ENCODE measurements at places on chromosomes 2 and 18. TPM values are rescaled to one million over a fixed set of nuclear protein-coding genes. Genes with fewer than 3 reads are reported as not detected.
A peak's percentile ranks its signal among the peaks of the same experiment; 100 is the strongest.

GRCh38 chr18:61554117-61554776, 221.0 kb downstream of the CDH20 start:
- no peak for DNase-seq

DNA sequence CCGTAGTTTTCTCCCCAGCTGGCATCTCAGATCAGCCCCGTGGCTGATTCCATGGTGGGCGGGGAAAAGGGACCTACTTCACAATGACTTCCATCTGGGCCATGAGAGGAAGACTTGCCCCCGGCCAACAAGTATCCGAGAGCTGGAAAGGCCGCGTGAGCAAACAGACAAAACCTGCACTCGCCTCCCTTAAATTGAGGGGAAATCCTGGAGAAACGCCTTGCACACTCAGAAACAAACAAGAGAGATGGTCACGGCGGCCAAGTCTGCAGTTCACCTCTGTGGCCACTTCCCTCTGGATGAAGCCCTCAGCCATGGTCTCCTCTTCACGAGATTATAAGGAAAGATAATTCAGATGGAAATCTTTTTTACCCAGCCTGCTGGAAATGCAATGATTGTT, 39.4 kb upstream of the TPO start:
- no peak for DNase-seq

DNA sequence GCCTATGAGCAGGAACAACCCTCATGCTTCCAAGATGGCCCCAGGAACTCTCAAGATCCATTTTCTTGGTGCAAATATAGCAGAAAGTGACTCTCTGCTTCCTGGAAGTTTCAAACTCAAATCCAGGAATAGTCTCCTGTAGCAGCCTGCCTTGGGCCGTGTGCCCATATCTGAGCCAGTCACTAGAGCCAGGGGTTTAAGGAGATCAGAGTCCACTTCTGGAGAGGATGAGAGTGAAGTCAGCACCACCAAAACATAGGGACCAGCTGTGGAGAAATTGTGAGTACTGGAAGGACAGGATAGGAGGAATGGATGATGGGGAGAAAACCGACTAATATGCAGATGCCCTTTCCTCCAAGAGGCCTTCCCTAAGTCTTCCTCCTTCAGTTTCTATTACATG, 33.2 kb downstream of the PSD4 start:
- no peak for DNase-seq

Gene ASB18
- 0.06 TPM for polyA plus RNA-seq

DNA sequence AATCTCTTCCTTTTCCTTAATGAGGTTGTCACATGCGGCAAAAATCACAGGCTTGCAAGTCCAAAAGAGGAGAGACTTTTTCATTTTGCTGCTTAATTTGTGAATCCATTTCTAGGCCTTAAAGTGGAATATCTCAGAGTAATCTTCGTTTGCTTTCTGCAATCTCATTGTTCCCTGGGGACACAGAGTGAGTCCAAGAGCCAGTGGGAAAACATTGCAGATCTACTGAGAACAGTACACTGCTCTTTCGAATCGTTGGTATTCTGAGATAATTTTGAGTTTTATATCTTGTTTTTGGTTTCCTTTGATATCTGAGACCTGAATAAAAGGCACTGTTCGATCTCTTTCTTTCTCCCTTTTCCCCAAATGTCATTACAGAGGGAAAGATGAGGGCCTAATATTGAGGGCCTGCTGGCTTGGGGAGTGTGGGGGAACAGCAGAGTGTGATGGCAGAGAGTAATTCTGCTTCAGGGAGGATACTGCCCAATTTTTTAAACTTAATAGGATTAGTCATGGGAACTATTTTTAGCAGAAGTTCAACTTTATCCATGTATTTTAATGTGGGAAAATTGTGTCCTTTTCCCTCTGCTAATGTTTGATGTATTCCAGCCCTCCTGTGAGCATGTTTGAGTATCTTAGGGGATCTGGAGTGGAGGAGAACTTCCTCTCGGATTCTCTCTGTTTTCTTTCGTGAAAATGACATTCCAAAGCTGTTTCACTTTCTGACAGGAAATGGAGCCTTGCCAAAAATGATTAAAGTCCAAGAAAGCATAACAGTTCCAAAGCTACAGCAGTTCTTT, 418.2 kb upstream of the ZEB2 start:
- peak; percentile 68 for DNase-seq

DNA sequence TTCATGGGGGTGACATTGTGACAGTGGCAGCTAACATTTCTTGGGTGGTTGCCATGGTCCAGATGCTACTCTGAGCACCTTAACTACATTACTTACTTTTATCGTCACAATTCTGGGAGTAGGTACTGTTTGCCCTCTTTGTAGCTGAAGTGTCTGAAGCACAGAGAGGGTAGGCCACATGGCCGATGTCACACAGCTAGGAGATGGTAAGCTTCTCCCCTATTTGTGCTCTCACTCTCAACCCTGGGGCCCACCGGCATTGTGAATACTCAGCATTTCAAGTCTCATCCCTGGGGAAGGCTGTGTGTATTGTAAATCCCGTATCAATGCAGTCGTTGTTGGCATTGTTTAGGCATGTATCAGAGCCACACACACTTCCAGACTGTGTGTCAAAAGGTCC, 136.6 kb downstream of the ACOXL start:
- no peak for DNase-seq

DNA sequence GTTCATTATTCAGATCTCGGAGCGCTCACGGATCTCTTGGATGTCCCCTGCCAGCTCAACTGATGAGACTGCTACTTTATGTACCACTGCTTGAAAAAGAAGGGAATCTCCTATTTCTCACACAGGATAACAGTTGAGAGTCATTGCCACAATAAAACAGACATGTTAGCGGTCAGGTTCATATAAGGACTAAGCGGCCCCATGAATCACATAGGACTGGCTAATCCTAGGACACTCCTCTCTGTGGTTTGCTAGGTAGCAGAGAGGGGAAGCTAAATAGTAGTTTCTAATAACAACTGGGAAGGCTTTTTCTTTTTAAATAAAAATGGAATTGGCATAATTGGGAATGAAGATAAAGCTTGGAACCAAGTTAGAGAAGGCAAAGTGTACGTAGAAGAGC, 15.9 kb upstream of the TGFA start:
- no peak for DNase-seq

DNA sequence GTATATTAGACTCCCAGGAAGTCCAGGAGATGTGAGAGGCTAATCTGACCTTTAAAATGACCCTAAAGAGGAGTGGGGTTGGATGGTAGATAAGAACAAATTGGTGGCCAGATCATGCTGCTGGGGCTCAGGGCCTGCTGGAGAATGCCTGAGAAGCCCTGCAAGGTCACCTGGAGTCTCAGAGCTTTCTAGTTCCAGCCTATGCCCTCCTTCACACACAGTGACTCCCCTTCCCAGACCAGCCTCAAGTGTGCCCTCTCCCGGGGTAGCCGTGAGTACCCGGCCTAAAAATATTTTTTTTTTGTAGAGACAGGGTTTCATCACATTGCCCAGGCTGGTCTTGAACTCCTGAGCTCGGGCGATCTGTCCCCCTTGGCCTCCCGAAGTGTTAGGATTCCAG, 44.2 kb upstream of the FZD5 start:
- DNase-seq, result no peak

Gene EFEMP1
- 88.6 TPM for polyA plus RNA-seq

DNA sequence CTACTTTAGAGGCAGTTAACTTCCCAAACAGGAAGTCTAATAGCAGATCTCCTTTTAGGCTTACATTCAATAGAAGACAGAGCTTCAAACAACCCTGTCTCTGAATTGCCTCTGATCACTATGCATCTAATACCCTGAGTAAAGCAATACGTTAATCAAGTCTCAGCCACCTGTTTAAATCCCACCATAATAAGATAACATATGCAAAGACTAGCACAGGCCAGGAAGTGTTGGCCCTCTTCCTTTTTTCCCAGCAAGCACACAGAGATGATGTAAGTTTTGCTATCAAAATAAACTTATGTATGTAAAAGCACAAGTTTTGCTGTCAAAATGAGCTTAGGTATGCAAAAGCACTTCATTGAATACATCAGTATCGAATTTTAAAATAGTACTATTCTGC, 385.5 kb downstream of the RND3 start:
- DNase-seq, result no peak

DNA sequence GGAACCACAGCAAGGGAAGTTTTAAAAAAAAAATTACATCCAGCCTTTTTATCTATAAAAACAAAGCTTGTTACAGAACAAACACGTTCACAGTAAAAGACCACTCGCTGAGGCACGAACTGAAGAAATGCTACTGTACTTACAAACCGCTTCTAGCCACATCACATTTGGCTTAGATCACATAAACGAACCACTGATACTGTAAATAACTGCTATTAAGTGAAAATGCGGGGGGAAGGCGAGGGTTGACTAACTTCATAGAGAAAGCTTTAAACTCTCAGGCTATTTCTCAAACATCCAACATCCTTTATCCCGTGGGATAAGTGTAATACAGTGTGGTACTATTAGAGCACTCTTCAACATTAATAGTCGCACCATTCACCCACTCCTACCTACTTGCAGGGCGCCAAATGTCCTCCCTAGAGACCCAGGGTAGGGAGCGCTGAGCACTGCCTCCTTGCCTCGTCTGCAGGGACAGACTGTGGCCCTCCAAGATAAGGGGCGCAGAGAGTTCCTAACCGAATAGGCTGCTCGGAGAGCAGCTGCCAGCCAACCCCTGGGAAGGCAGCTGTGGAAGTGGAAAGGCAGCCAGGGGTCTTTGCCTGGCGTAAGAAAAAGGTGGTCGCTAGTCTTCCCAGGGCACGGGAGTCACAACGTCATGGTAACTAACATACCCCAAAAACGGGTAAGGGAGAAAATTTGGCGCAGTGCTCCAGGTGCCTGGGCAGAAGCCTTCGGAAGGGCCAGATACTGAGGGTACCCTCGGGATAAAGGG, 854 bp downstream of the GPR155 start:
- DNase-seq, result peak; percentile 49

DNA sequence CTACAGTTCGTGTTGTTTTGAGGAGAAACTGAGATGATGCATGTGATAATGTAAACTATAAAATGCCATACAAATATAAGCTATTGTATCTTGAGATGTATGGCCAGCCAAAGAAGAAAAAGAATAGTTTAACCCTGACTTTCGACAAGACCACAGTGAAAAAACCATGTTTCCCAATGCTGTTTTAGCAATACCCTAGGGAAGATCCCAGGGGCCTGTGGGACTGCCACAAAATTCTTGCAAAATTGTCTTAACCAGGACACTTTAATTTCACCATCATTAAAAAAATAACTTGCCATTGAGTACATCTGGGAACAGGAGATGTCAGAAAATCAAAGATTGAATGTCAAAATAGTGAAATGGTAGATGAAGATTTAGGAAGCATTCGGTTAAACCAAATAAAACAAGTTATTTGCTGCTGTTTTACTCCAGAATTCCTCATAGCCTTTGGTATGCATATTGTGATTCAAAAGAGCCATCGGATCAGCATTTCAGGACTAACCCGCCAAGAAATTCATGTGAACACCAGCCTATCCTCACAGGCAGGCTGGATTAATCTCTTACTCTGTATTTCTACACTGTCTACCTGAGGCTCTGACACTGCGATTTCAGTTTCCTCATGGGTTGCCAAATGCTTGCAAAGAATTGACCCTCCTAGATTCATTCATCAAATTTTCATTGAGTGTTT, 49.0 kb upstream of the SP3 start:
- no peak for DNase-seq

Gene CPS1
- polyA plus RNA-seq, result 4.1 TPM

- no peak for DNase-seq
These were observed 653 bp upstream of the ANKAR start for GRCh38 chr2:189673661-189674373.

Gene ASAP2
- 57.5 TPM for polyA plus RNA-seq

Gene IL1RL2
- polyA plus RNA-seq, result 0.82 TPM

Gene EPB41L3
- 51.9 TPM for polyA plus RNA-seq

DNA sequence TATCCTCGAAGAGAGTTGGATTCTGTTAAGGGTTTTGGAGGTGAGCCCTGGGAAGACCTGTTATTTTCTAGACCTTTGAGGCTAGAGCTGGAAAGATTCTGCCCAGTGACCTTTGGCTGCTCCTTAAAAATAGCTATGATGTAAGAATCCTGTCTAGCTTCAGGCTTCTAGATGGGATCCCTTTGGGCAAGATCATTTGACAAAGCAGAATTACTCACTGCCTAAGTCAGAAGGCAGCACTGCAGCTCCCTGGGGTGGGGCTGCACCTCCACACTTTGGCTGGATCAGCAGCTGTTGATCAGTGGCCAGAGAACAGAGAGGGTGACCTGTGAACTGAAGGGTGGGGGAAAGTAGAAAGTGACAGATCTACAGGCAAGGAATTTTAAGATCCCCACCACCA, 103.8 kb downstream of the ASAP2 start:
- DNase-seq, result no peak

GRCh38 chr2:179995741-179996515, 11.2 kb downstream of the CWC22 start:
- no peak for DNase-seq

Gene LIMS4
- polyA plus RNA-seq, result 3.1 TPM

- DNase-seq, result no peak
These were observed 64.5 kb downstream of the ZNF532 start for GRCh38 chr18:58929206-58929605.

DNA sequence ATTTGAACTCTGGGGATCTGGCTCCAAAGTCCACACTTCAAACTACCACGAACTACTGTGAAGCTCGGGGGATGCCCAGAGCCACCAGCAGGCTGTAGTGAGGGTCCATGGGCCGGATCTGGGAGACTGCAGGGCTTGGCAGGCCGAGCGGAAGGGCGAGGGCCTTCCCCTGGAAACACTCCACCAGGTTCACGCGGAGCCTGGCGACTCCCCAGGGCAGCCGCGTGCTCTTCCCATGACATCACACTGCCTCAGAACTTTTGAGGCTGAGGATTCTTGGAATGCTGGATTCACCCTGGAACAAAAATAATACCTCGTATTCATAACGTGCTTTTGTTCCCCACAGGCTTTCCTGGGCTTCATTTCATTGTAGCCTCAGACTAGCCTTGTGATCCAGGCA, 201.0 kb downstream of the SMAD7 start:
- no peak for DNase-seq

GRCh38 chr18:10775026-10775425, 249.2 kb downstream of the NAPG start:
- DNase-seq, result no peak

Gene TUBB8B
- polyA plus RNA-seq, result 0.76 TPM

DNA sequence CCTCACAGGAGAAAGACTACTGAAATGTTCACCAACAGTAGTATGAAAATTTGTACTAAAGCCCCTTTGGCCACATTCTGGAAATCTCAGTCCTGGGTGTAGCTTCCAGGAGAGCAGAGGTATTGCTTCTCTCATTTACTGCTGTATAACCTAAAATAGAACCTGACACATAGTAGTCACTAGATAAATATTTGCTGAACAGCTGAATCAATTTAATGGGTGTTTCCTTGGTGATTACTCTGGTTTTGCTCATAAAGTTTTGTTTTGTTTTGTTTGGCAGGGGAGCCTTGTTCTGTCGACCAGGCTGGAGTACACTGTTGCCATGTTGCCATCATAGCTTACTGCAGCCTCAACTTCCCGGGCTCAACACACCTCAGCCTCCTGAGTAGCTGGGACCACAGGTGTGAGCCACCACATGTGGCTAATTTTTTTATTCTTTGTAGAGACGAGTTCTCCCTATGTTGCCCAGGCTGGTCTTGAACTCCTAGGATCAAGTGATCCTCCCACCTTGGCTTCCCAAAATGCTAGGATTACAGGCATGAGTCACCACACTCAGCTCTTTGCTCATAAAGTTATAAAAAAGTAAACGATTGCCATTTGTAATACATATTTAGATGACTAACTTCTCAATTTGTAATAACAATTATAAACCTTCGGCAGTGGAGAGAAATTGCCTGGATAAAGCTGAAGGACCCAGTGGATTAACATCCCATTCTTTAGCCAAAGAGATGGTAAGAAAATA, 11.5 kb upstream of the PARD3B start:
- DNase-seq, result no peak

GRCh38 chr2:100192825-100193224, 50.4 kb upstream of the AFF3 start:
- DNase-seq, result no peak

Gene MC5R
- polyA plus RNA-seq, result 0.11 TPM
